ENCODE measurements at places on chromosomes 5 and 9.

DNA sequence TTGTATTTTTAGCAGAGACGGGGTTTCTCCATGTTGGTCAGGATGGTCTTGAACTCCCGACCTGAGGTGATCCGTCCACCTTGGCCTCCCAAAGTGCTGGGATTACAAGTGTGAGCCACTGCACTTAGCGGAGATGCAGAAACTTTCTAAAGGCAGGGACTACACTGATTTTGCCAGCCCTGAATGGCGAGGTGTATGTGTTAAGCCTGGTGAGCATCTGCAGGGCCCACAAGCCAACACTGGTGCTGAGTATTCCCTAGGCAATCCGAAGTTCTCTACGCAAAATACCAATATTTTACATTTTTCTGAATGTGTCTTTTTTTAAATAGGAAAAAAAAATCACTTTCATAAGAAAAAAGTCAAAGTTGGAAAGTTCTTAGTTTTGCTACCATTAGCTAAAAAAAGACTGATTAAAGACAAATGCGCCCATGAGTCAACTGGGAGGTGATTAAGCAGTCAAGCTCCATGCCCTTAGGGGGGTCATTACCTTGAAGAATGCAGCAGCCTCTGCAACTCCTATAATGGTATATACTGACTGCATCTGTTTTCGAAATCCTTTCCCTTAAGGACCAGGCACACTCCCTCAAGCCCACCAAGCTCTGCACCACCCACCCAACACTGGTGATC is 502.8 kb downstream of the BNC2 start:
- DNase-seq = peak; percentile 31

DNA sequence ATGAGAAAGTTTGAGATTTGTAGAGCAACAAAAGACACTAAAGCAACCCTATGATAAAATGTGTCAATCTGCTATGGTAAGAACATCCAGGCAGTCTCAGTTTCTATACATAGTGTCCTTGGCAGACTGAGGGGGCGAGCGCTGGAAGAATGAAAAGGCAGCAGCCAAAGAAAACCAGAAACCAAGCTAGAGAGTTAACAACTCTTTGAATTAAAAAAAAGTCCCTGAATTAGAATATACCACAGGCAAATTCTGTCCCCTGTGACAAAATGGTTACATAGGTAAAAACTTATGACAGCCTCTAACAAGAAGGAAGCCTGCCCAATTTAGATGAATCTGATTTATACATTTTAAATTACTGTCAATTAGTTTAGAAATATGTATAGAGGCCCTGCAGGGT is 106.7 kb downstream of the OXCT1 start:
- DNase-seq = no peak

GRCh38 chr5:159456261-159456660 is 126.0 kb upstream of the IL12B start:
- no peak for DNase-seq

- no peak for DNase-seq
These were observed 9.1 kb downstream of the TGFBR1 start for GRCh38 chr9:99114049-99114440.

GRCh38 chr5:156913355-156913718 is 49.7 kb downstream of the TIMD4 start:
- no peak for DNase-seq

- no peak for DNase-seq
These were observed 161.9 kb downstream of the MAPKAP1 start for GRCh38 chr9:125544988-125545651.

DNA sequence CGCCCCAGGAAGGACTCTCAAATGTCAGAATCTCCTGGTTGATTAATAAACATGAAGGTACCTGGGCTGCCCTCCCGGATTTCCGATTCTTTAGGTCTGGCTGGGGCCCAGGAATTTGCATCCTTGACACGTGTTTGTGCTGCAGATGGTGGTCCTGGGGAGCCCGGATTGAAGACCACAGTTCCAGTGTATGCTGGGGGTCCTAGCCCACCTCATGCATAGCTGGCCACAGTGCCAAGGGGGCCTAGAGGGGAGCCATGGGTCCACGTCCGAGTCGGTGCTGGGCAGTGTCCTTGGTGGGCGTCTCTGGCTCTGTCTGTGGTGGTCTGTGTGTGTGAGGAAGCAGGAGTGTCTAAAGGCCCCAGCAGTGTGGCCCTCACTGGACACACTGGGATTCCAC is 3.2 kb downstream of the NCS1 start:
- no peak for DNase-seq

GRCh38 chr5:178555005-178555404 is 35.2 kb downstream of the COL23A1 start:
- DNase-seq = no peak

- DNase-seq = no peak
These were observed 83.4 kb downstream of the MUSK start for GRCh38 chr9:110751971-110752370.

GRCh38 chr5:57671371-57671770 is 188.8 kb upstream of the ACTBL2 start:
- DNase-seq = no peak

GRCh38 chr5:124741711-124742496 is 4.5 kb downstream of the ZNF608 start:
- DNase-seq = peak; percentile 72

GRCh38 chr5:9363026-9363425 is 182.8 kb downstream of the SEMA5A start:
- no peak for DNase-seq

GRCh38 chr9:74443036-74443750 is 53.9 kb upstream of the RORB start:
- DNase-seq = no peak

GRCh38 chr9:20187318-20187717 is 398.5 kb upstream of the SLC24A2 start:
- no peak for DNase-seq

GRCh38 chr9:111300140-111300735 is 29.8 kb downstream of the OR2K2 start:
- DNase-seq = no peak

- DNase-seq = no peak
These were observed 37.8 kb downstream of the OXCT1 start for GRCh38 chr5:41832430-41832829.

DNA sequence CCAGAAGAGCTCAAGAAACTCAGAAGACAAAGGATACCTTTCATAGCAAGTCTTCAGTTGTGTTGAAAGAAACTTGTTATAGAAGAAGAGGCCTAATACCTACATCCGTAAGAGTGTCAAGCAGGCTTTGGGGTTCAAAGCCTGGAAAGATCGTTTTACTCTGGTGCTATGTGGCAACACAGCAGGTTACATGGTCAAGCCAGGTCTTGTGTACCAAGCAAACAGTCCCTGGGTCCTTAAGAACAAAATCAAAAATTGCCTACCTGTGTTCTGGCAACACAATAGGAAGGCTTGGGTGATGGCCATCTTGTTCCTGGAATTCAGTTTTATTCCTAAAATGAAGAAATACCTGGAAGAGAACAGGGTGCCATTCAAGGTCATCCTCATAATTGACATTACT is 32.0 kb upstream of the LRRC19 start:
- peak; percentile 8 for DNase-seq

DNA sequence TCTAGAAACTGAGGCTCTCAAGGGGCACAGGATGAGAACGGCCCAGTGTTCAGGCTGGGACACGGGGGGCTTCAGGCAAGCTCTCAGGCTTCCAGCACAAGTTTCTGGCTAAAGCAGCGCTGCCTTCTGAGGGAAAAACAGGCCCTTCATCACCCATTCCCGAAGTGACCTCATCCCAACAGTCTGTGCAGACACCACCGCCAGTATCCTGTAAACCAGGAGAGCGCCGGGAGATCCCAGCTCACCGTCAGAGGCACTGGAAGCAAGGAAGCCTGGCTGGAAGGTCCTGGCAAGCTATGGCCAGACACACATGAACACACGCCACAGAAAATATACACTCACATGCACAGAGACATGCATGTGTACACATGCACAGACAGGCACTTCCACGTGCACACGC is 8.8 kb downstream of the SLC12A7 start:
- DNase-seq = no peak

- no peak for DNase-seq
These were observed 231.4 kb downstream of the PDE4D start for GRCh38 chr5:59661954-59662615.

DNA sequence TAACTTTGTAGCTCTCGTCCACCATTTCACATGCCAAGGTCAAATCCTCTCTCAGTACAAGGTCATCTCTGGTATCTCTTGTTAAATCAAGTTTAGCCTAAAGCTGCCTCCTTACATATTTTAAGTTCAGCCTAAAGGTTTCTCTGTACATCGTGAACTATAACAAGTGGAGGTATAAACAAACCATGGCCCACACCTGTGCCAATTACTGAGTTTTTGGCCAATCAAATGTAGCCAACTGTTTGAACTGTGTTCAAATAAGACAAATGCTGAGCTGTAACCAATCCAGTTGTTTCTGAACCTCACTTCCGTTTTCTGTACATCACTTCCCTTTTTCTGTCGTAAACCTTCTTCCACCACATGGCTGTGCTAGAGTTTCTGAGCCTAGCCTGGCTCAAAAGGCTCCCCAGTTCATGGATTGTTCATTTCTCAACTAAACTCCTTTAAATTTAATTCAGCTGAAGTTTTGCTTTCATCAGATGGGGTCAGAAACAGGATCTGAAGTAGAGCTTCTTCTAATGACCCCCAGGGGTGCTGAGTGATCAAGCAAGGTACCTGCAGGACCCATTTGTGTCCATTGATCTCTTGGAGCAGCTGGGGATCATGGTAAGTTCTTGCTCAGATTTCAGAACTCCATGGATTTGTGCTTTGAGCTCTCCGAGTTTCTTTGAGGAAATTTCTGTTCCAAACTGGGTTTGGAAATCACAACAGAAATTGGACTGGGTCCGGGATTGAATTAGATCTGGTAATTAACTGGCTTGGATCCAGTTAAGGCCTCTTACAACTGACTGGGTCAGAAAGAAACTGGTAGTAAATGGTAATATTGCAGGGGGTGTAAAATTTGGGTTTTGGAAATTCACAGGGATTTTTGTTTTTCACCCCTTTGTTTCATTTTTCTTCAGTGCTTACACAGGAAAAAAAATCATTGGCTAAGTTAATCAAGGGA is 11.0 kb upstream of the NANS start:
- no peak for DNase-seq

DNA sequence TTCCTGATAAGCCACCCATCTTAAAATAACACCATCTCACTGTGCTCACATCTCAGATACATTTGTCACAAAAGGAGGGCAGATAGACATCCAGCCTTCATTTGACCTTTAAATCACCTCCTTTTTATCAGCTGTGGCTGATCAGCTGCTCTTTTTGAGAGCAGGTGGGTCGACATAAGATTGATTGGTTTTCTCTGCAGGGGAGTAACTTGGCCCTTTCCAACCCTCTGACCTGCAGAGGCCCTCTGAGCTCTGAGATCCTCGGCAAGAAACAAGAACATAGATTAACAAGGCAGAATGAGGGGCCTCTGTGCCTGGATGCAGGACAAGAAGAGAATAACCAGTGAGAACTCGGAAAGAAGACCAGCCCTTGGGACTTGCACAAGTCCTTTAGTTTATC is 33.5 kb upstream of the GLRA1 start:
- DNase-seq = no peak

DNA sequence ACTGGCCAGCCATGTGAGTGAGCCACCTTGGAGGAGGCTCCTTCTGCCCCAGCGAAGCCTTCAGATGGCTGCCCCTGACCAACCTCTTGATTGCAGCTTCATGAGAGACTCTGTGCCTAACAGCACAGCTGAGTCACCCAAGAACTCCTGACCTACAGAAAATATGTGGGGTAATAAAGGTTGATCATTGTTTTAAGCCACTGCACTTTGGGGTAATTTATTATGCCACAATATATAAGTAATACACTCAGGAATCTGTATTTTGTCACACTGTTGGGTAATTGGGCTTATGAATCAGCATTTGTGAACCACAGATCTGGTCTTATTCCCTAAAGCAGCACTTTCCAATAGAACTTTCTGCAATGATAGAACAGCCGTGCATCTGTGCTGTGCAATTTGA is 24.4 kb upstream of the VDAC1 start:
- DNase-seq = no peak

DNA sequence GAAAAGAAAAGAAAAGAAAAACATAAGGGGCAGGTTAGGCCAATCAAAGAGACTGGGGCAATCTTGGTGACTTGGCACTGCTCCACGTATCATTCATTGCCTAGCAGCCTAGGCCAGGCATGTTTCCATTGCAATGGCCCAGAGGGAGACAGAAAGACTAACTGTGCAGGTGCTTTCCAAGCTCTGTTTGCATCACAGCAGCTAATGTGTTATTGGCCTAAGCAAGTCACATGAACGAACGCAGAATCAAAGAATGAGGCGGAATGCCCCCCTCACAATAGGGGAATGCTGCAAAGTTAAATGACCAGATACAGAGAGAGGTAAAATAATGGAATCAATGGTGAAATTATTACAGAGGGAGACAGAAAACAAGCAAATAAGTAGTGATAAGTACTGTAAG is 11.1 kb upstream of the VPS13A start:
- DNase-seq = no peak

DNA sequence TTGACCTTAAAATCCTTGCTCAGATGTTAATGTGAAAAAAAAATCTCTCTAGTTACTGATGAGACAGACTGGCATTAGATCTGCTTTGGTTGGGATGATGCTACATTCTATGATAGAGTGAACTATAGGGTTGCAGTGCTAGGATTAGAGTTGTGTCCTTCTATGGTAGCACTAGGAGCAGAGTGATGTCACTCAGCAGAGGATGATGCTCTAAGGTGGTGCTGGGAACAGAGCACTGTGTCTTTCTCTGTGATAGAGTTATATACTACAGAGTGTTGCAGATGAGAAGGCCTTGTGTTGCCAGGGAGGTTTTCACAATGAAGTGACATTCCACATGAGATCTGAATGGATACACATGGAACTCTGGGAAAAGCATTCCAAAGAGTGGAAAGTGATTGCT is 462.3 kb downstream of the CDH12 start:
- DNase-seq = no peak

- no peak for DNase-seq
These were observed 17.6 kb downstream of the NCS1 start for GRCh38 chr9:130189840-130190239.
